Chondrocyte (in vitro differentiated cells): ENCODE measurements at places on chromosomes 2 and 18.

- DNase-seq: no peak
Measured at GRCh38 chr18:74353169-74353775, 37.6 kb downstream of the C18orf63 start.

GRCh38 chr2:47272905-47273758 lies 118.0 kb upstream of the STPG4 start:
- DNase-seq: no peak

DNA sequence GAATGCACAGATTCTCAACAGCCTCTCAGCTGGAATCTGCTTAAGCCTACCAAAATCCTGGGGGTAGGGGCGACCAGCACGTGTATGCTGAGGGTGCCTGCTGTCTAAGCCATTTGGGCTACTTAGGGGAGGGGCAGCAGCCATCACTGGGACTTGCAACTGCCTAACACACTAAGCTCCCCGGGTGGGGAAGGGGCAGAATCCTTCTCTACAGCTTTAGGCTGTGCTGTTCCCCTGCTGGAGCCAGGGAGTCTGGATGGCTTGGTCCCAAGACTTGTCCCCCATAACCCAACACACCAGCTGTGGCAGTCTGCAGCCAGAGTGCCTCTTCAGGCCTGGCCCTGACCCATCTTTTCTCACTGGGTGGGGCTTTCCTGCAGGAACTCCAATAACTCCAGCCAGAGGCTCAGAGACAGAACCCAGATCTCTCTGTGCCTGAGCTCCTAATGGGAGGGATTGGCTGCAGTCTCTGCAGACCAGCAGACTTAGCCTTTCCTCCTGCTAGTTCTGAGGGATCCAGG lies 305.4 kb upstream of the RND3 start:
- peak; percentile 58 for DNase-seq

DNA sequence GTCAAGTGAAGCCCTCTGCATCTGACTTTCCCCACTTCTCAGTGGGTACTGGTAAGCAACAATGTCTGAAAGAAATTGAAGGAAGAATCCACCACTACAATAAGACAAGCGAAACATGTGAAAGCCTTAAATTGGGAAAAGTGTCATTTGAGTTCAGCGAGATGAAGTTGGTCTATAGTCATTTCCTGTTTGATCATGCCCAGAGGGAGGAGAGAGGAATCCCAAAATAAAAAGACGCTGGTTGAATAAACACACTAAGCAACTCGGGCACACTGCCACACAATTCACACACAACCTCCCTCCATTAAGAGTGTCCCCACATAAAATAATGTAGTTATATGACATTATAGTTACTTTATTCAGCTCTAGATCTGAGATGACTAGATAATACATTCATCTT lies 166.1 kb downstream of the CBLN2 start:
- DNase-seq: no peak

DNA sequence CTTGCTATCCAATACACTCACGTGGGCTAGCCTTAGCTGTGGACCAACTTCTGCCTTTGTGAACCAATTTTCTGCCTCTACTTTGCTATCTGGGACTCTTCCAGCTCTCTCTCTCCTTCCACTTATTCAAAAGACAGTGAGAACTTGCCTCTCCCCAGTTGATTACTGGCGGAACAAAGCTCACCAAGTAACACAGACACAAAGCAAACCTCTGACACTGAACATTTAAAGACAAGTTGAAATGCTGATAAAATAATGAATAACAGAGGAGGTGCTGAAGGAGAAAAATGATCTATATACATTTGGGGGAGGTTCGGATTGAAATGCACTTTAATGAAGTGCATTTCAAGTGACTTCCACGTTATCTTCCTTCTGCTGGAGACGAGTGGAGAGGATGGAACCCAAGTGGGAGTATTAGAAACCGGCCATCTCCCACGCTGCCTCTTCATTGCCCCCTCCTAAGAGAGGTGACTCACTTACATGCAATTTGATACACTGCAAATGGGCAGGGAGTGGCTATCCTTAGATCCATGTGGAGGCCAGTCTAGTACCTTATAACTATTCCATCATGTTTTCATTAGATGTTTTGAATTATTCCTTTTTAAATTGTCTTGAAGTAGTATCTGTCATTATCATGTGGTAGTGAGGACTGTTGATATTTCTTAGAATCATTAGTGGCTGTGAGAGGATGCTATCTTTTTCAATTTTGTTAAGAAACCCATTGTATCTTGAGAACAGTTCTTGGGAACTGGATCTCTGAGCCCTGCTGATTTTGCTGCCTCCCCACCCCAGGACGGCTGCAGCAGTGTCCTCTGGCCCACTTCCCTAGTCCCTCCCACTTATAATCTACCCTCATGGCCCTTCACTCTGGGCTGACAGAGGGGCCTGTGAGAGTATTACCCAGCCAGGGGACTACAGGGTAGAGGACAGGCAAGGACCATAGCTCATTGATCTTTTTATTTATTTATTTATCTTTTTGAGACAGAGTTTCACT lies 6.0 kb upstream of the GLI2 start:
- DNase-seq: no peak

DNA sequence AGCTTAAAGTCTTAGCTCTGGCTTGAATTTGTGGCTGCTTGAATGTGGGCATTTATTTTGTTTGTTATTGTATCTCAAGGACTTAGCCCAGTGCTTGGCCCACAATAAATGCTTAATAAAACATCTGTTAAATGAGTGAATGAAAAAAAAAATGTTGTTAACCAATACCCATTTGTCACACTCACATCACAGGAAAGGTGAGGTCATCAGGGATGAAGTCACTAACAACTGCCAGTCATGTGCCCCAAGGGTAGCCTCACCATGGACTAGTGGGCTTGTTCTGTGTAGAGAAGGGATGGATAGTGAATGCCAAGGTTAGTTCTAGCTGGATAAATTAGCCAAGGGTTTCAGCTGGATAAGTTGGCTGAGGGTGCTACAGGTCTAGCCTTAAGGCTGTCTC lies 3.0 kb downstream of the NRBP1 start:
- no peak for DNase-seq

- no peak for DNase-seq
Measured at GRCh38 chr2:110770404-110770958, 38.1 kb downstream of the ACOXL start.

GRCh38 chr18:64203295-64203694 lies 54.4 kb upstream of the LINC00305 start:
- no peak for DNase-seq
